ENCODE measurements at places on chromosomes 12 and 14.
A peak's percentile ranks its signal among the peaks of the same experiment; 100 is the strongest.

DNA sequence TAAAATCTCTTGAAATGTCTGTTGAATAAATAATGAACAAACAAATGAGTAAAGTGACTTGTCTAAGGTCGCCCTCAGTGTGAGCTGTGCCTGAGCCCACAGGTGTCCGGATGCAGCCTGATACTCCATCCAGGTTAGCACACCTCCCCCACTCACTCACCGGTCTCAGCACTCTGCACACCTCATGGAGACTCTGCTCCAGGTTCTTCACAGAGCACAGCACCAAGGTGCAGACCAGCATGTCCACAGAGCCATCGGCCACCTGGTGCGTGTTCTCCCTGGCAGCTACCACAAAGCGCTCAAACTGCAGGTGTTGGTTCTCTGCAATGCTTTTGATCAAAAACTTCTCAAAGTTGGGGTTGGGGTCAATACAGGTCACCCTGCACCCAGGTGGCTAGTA lies 4.1 kb upstream of the KRT7 start:
- no peak for DNase-seq

GRCh38 chr12:835754-836518 lies 83.6 kb downstream of the WNK1 start:
- DNase-seq, result no peak

GRCh38 chr14:104757681-104758392 lies 4.9 kb downstream of the SIVA1 start:
- DNase-seq, result no peak

DNA sequence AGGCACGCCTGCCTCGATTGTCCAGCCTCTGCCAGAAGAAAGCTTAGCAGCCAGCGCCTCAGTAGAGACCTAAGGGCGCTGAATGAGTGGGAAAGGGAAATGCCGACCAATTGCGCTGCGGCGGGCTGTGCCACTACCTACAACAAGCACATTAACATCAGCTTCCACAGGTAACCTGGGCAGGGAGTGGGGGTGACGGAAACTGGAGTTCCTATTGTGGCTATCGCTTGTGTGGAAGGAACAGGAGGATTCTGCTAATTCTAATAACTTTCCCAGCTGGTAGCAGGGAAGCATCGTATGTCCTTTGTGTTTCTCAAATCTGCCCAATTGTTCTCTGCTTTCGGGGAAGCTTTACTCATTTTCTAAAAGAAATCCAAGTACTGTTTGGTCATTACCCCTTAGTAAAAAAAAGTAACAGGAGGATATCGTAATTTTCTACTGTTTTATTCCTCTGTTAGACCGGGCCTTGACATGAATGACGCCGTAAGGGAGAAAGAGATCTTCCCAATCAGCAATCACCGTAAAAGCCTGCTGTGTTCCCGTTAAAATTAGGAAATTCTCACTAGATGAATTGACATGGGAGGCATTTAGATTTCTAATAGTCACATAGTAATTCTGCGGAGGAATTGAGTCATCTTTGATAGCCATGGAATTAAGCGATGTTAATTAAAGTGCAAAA lies 449 bp downstream of the THAP2 start:
- DNase-seq, result peak; percentile 88

GRCh38 chr12:127165567-127166392 lies 1101.2 kb upstream of the TMEM132C start:
- peak; percentile 78 for DNase-seq

- no peak for DNase-seq
Observed at GRCh38 chr12:113292091-113292490, 42.8 kb downstream of the SLC8B1 start.

DNA sequence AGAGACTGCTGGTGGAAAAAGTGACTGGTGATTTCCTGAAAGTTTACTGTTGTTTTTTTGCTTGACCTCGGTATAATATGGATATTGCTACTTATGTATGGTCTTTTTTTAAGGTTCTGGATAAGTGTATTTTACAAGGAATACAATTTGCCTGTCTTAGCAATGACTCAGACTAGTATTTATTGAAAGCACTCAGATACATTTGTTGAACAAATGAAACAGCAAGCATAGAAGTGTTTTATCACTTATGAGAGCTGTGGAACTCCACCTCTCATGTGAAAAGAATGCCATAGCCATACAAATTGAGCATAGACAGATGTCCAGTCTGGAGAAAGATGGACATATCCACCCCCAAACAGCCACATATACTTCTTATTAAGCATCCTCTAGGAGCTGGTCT lies 340.4 kb upstream of the FBXO33 start:
- DNase-seq, result no peak

DNA sequence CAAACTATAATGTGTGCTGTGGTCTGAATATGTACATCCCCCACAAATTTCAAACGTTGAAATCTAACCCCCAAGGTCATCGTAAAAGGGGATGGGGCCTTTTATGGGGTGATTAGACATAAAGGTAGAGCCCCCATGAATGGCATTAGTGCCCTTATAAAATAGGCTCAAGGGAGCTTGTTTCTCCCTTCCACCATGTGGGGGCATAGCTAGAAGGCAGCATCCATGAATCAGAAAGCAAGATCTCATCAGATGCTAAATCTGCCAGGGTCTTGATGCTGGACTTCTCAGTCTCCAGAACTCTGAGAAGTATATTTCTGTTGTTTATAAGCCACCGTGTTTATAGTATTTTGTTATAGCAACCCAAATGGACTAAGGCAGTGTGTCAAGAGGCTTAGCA lies 33.4 kb upstream of the IGF1 start:
- DNase-seq, result no peak

GRCh38 chr12:8687846-8688601 lies 9.8 kb upstream of the RIMKLB start:
- peak; percentile 51 for DNase-seq

GRCh38 chr12:65926119-65926908 lies 102.0 kb downstream of the HMGA2 start:
- peak; percentile 26 for DNase-seq

- no peak for DNase-seq
Observed at GRCh38 chr14:59772233-59772632, 98.3 kb downstream of the RTN1 start.

DNA sequence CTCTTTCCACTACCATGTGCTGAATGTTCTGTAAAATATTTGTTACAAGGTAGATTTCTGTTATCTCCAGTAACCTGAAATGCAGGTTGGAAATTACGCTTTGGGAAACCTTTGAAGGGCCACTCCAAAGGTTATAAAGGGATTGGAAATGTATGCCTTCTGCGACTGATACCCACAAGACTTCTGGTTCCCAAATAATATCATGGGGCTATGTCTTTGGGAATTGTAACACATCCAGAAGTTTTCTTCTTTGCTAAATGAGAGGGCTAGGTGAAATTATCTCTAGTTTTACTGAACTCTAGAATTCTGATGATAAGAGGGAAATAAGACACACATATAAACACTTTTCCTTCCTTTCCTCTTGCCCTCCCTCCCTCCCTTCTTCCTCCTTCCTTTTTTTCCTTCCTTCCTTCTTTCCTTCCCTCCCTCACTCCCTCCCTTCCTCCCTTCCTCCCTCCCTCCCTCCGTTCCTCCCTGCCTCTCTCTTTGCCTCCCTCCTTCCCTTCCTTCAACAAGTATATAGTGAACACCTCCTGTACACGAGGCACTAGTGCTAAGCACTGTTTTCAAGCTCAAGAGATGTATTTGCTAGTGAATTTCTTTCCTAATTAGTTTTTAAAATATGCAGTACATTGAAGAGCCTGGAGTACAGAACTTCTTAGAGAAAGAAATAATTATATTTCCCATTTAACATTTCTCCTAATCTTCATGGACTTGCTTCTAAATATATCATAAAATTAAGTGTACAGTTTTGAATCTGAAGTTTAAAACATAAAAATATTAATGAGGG lies 10.1 kb downstream of the HMGA2 start:
- DNase-seq, result no peak

DNA sequence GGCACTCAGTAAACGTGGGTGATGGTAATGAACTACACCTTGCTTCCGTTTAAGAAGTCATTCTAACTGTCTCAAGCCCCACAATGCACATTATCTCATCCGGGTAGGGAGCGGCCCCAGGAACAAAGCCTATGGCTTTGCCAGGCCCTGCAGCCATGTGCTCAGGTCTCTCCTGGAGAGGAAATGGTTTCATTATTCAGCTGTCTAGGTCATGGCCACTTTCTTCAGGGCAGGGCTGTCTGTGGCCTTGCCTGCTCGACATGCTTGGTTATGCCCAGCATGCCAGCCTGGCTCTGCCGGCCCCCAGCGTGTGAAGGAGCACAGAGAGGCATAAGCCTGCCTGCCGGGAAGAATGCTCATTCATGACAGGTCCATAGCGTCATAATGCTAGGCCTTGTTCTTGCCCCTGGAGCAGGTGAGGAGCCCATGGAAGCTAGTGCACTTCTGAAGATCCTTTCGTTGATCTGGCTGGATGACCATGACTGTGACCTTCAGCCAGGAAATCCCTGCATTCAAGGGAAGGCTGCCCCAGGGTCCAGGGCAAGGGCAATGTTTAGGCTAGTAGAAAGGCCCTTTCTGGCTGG lies 26.3 kb upstream of the FOS start:
- no peak for DNase-seq

GRCh38 chr12:127115468-127116035 lies 1151.4 kb upstream of the TMEM132C start:
- no peak for DNase-seq

- no peak for DNase-seq
Observed at GRCh38 chr14:91341751-91342154, 75.9 kb downstream of the CCDC88C start.

GRCh38 chr12:121060149-121061001 lies 21.3 kb upstream of the OASL start:
- peak; percentile 87 for DNase-seq

GRCh38 chr12:86230516-86231146 lies 25.6 kb downstream of the MGAT4C start:
- DNase-seq, result no peak

DNA sequence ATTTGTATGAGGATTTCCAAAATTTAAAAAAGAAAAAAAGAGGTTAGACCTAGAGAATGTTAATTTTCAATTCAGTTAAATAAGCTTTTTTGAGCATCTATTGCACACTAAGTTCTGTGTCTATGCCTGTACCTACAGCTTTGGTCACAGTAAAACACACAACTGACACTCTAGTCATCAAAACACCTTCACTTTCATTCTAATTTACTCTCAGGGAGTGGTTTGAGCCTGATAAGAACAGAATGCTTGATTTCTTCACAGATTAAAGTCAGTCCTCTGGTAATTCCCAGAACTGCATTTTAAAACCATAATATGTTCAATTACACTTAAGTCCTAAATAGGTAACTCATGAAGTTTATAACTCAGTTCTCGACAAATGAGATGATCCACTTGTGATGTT lies 9.2 kb downstream of the SLC5A8 start:
- DNase-seq, result no peak

DNA sequence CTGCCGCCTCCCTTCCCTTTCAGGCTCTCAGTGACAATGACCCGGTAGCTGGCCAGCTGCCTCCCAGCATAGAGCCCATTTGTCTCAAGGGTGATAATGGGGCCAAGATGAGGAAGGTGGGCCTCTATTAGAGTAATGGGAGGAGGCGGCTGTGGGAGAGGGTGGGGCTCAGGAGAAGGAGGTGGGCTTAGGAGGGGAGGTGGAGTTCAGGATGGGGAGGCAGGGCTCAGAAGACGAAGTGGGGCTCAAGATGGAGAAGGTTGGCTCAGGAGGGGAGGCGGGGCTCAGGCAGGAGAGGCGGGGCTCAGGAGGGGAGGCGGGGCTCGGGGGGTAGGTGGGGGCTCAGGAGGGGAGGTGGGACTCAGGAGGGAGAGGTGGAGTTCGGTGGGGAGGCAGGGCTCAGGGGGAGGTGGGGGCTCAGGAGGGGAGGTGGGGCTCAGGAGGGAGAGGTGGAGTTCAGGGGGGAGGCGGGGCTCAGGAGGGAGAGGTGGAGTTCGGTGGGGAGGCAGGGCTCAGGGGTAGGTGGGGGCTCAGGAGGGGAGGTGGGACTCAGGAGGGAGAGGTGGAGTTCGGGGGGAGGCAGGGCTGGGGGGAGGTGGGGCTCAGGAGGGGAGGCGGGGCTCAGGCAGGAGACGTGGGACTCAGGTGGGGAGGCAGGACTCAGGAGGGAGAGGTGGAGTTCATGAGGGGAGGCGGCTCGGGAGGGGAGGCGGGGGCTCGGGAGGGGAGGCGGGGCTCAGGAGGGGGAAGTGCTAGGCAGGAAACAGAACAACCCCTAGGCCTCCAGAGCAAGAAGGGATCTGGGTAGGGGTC lies 36.8 kb downstream of the IQSEC3 start:
- peak; percentile 56 for DNase-seq

DNA sequence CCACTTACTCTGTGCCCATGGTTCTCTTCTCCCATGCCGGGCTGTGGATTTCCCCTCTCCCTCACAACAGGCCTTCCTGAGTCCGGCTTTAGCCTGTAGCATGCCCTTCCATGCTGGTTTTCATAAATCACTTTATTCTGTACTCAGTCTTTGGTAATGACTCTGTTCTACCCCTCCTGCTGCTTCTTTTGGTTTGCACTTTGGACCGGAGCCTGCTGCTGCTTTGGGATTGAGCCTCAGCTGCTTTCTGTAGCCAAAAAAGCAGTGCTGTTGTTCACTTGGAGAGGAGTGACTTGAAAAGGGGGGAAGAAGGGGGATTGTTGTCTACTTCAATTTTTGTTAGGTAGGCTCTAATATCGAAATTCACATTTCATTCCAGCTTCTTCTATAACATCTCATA lies 8.5 kb upstream of the SLC6A13 start:
- no peak for DNase-seq

DNA sequence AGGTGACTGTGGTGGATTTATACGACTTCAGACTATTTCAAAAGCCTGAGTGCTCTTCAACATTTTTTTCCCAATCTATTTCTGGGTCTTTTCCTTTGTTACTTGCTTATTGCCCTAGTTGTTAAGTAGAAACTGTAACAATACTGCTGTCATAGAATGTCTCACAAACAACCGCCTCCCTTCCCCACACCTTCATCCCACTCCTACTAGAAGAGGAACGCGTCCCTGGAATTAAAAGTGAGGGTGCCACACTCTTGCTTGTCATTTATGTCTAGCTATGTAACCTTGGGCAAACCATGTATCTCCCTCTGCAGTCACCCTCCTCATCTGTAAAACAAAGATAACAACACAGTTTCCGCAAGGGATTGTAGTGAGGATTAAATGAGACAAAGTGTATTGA lies 8.6 kb downstream of the BRAP start:
- no peak for DNase-seq

DNA sequence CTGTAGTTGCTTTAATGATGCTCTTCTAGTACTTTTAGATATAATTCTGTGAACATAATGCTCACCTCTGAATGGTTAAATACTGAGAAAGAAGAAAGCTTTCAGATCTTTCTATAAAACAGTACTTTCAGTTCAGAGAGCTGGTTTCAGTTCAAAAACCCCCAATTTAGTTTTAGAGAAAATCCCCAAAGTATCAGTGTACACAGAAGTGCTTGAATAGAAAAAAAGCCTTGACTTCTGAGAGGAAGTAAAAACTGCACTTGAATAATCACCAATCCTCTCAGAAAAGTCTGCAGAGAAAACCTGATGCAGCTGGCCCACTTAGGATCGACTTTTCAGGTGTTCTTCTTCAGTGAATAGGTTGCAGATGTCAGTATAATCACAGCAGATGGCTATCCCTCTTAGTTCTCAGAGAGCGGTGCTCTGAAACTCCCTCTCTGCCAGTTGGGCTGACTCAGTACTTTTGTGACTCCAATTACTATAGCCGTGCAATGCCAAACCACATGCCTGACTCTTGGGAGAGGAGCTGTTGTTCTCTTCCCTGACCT lies 616.3 kb downstream of the LRFN5 start:
- DNase-seq, result no peak

GRCh38 chr12:32435921-32436705 lies 36.8 kb downstream of the FGD4 start:
- peak; percentile 76 for DNase-seq

Data from NCI-H526 (cell line).